ENCODE measurements at places on chromosomes 4 and X. TPM values are rescaled to one million over a fixed set of nuclear protein-coding genes. Genes with fewer than 3 reads are reported as not detected.

DNA sequence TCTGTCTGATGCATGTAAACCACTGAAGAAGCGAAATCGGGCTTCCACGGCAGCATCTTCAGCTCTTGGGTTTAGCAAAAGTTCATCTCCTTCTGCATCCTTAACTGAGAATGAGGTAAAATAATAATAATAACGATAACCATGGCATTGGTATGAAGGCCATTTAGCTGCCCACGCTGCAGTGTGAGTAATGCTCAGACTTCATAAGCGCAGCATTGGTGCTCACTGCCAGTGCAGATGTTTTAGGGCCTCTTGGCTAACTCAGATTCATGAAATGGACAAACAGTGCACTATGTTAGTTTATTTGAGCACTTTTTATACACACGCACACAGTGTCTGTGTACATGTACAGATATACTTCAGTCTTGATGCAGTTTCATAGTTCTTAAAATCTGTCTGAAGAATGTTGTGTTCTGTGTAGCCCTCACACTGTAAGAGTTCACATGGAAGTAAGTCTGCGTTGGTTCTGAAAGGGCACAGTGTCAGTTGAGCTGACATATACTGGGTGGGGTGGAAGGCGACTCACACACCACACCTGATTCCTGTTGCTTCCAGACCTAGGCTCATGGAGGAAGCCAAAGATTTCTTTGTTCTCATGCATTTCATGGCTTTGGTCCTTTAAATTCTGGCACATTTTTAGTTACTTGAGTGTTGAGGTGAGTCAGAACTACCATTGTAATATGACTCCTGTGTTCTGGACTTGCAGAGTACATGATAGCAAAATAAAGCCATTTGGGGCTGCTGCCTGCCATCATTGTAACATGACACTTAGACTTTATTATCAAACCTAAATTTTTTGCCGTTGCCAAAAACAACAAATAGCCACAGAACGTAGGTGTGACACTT is 68.7 kb downstream of the NSD2 start:
- no peak for DNase-seq

DNA sequence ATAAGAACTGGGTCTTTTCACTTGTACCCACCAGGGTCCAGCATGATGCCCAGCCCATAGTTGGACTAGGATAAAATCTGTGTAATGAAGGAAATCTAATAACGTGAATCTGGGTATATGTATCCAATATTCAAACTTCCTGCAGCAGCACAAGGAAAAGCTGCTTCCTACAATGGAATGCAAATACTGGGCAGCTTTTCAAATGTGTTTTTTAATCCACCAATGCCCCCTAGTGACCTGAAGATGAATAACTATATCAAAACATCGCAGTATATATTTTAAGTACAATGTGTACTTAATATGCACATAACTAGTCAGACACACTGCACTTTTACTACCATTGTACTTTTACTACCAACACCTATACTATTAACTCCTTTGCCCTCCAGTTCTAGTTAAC is 5.3 kb downstream of the APOO start:
- DNase-seq, result no peak

MAGEA8 gene
- not detected for total RNA-seq

BGN gene
- total RNA-seq, result 48.5 TPM

PKD2 gene
- total RNA-seq, result 56.9 TPM

Measured in ovary (tissue), 10 donors.